ELR (cell line): ENCODE measurements at places on chromosomes 1 and 21.

- DNase-seq = no peak
Measured at GRCh38 chr1:195962051-195962450, 646.2 kb downstream of the KCNT2 start.

- DNase-seq = peak; percentile 34
Measured at GRCh38 chr1:231558708-231559185, 30.3 kb downstream of the TSNAX start.

GRCh38 chr1:214603819-214604252 is 841 bp downstream of the CENPF start:
- DNase-seq = peak; percentile 41

DNA sequence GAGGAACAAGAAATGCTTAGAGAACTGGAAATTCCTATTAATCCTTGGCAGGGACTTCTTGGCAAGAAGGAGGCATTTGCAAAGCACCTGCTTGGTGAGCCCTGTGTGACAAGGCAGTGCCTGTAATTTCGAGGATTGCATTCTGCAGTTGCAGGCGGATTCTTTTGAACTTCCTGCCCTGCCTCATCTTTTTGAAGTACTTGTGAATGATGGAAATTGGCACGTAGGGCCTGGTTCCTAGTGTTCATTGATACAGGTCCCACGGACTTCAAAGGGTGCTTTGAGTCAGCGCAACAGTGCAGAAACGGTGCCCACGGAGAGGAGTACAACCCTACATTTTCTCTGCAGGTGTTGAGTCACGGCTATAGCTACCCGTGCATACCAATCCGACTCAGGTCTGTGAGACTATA is 6.4 kb downstream of the HUNK start:
- no peak for DNase-seq

- DNase-seq = peak; percentile 87
Measured at GRCh38 chr1:7253118-7253480, 467.8 kb downstream of the CAMTA1 start.

DNA sequence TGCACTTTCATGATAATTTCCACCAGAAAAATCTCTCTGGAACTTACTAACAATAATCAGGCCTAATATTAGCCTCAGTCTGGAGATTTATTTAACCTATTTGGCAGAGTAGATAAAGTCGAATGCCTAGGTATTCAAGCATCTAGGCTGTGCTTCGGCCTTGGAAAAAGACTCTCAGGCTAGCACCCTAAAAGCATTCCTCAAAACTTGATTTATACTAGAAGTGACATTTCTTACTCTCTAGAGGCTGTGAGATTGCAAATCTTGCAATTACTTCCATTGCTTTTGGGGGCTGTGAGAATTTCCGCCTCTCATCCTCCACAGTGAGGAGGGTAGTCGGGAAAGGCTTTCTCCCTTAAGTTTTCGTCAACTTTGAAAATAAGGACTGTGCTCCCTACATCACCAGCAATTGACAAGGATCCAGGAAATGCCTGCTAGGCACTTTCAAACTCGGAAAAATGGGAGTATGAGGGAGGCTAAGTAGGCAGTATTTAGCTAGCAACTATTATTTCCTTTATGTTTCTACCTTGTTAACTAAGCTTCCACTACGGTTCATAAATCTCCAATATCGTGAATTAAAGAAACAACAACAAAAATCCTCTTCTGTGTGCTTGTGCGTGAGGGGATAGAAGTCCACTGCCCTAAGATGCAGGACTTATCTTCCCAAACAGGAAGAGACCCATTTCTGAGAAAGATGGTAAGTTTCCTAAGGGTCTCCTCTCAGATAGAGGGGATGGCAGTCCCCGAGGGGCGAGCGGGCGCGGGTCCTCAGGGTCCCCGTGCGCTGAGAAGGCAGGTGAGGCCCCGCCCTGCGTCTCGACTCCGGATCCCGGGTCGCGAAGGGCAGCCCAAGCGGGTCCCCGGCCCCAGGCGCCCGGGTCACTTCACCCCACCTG is 1.1 kb upstream of the LMO4 start:
- DNase-seq = no peak

DNA sequence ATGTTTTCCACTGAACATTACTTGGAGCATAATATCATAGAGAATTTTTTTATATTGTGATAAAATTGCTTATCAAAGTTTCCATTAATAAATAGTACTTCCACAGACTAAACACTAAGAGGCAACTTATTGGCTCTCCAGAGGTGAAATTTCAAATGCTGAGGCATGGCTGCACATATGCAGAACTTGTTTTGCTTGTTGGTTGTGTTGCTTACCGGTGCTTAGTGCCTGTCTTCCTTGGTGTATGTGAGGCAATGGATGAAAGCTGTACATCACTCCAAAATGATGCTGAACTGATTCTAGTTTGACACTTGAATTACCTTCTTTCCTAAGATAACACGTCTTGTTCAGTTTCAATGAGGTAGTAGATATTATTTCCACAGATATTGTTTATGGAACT is 29.8 kb upstream of the GPR52 start:
- no peak for DNase-seq

DNA sequence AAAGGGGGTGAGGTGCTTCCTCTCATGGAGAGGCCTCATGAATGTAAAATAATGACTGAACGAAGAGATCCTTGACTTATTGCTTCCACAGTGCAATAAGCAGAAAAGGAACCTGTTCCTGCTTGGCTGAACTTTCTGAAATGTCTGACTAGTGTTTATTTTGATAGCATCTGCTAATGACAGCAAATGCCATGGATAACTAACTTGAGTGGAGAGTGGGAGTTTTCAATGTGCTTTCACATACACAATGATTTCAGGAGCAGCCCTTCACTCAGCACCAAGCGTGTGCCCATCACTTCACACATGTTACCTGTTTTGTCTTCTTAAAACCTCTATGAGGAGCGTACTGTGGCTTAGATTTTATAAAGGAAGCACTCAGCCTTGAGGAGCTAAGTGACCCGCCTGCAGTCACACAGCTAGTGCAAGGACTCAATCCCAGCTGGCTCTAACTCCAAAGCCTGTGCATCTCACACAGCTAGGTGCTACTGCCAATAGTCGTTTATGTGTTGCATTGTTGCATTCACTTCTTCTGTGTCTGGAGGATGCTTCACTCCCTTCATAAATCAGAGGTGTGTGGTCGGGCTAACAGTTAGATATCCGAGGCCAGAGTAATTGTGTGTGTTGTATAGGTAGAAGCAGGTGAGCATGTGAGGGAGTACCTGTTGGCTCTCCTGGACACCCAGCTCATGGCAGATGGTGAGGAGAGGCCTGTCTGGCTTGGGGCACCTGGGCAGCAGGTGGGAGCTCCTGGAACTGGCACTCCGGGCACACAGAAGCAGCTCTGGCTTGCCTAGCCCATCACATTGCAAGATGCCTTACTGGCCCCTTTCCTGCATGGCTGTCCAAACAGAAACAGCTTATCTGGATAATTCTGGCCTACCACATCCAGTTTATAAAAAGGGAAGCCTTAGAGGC is 12.8 kb downstream of the CASQ2 start:
- no peak for DNase-seq

DNA sequence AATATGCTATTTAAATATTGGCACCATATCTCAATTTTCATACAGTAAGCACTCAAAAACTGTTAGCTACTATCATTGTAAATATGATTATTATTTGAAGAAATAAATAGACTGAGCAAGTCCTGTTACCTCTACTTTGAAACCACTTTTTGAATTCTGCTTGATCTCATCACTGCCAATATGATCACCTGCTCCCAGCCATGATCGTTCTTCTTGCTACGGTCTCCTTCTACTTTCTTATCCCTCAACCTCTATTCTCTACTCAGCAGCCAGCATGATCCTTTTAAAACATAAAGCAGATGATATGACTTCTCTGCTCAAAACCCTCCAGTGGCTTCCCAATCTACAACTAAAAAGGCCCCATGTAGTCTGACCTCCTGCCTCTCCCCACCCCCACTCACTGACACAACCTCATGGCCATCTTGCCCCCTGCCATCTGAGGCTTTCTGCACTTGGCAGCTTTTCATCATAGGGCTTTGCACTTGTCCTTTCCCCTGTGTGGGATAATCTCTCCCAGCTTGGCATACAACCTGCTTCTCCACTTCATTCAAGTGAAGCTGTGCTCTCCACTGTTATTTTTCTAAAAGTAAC is 27.2 kb downstream of the CD34 start:
- no peak for DNase-seq

DNA sequence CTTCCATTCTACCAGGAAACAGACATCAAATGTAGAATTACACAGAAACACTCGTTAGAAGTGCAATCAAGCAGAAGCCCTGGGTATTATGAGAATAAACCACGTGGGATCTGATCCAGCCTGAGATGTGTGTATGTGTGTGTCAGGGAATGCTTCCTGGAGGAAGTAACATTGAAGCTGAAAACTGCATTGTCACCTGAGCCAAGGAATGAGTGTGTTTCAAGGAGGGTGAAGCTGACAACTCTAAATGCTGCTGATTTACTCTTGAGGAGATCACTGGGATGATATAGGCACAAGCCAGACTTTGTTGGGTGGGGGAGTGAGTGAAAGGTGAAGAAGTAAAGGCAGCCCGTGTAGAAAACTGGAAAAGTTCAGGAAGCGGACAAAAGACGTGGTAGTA is 27.6 kb downstream of the FAAH start:
- DNase-seq = no peak

- DNase-seq = no peak
Measured at GRCh38 chr1:241390526-241390925, 33.5 kb upstream of the RGS7 start.

DNA sequence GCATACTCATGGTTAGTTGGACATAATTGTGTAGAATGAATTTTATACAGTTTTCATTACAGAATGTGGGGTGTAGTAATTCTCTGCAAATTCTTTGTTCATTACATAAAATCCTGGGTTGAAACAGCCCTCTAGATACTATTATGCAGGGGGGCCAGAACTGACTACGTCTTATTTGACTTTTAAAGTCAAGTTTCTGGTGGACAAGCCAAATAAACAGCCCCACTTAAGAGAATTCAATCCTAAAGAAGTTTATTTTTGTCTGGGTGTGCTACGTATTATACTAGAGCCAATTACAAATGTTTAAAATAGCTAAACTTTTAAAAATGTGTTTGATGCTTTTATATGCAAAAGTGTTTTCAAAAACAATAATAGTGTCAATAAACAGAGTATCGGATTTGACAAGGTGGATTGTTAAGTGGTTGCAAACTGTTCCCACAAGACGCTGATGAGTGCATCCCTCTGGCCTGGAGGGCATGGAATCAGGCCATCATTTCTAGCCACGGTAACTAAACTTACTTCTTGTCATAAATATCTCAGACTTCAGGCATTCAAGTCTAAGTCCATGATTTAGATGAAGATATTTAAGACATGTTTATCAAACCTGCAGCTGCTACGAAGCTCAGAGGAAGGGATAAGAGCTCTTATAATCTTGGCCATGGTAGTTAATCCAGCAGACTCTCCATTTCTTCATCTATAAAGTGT is 646.3 kb downstream of the KIF26B start:
- DNase-seq = peak; percentile 47

- no peak for DNase-seq
Measured at GRCh38 chr1:21189421-21189820, 12.7 kb upstream of the EIF4G3 start.

GRCh38 chr1:110520827-110521226 is 1.9 kb upstream of the KCNA10 start:
- no peak for DNase-seq

GRCh38 chr1:184757406-184757805 is 2.7 kb upstream of the EDEM3 start:
- DNase-seq = no peak

DNA sequence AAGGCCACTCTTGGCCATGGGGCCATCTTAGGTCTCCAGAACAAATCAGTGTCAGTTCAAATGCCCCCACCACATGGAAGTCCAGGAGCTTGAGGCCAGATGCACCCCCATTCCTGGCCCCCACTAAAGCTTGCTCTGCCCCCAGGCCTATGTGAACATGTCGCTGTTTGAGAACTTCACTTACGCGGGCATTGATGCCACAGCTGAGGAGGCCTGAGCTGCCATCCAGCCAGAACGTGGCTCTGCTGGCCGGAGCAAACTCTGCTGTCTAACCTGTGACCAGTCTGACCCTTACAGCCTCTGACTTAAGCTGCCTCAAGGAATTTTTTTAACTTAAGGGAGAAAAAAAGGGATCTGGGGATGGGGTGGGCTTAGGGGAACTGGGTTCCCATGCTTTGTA is 15.1 kb upstream of the MPL start:
- no peak for DNase-seq

GRCh38 chr1:229185963-229186362 is 84.9 kb upstream of the RAB4A start:
- DNase-seq = no peak

GRCh38 chr21:37658817-37659458 is 257.3 kb downstream of the KCNJ6 start:
- DNase-seq = peak; percentile 81

DNA sequence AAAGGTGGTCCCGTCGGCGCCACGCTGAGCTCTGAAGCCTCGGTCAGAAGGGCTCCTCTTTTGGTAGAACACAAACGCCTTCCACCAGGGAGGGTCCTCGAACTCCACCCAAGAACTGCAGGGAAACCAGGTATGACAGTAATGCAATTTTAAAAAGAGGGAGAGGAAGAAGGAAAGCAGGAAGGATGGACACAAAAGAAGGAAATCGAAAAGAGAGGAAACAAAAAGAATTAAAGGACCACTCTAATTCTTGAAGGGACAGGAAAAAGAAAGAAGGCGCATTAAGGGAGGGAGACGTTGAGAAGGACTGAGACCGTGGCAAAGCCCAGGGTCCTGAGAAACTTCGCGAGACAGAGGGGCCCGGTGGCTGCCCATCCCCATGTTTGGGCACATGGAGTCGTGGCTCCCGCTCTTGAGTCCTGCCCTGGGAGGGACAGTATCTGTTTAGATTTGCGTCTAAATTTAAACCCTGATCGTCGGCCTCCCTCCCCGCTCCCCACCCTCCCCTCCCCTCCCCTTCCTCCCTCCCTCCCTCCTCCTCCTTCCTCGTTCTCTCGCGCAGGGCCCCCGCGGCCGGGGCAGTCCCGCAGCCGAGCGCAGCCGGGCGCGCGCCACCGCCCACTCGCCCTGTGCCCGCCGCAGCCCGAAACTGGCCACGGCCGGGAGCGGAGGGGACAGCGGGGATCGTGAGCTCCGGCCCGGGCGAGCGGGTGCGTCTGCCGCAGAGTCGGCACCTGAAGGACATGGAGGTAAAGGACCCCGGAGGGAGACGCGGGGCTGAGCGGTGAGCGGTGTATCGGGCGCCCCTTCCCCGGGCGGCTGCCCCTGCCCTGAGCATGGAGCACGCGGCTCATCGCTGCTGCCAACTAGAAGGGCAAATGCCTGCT is at the start of gene RCSD1:
RCSD1 (plus strand) TSS at position 552 of the 887 bp plus-strand sequence; CDS start at position 744, 192 bp downstream.
- peak; percentile 8 for DNase-seq

DNA sequence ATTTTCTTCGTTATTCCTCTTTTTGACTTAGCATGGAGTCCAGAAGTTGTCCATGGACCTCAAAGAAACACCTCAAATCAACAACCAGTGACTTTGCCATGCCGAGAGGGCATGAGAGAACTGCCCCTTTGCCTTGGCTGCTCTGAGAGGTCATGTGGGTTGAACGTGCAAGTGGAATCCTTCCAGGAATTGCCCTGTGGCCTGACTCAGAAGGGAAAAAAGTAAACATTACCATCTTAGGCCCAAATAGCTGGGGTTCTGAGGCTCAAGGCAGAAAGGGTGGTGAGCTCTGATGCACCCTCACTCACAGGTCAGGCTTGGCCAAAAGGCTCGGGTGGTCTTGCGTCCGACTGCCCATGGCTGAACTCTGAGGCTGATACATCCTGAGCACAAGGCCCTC is 15.1 kb downstream of the STUM start:
- no peak for DNase-seq

GRCh38 chr1:44798481-44799365 is 1.5 kb upstream of the PLK3 start:
- DNase-seq = no peak

GRCh38 chr1:31509124-31510072 is 66.9 kb upstream of the TINAGL1 start:
- DNase-seq = peak; percentile 37

GRCh38 chr21:16644685-16645084 is 868.2 kb upstream of the CXADR start:
- peak; percentile 2 for DNase-seq
